ENCODE measurements at places on chromosomes 6 and 20.

- DNase-seq = no peak
Observed at GRCh38 chr6:40232698-40233097, 298.4 kb upstream of the MOCS1 start.

GRCh38 chr20:5471368-5471767, 154.6 kb upstream of the PROKR2 start:
- no peak for DNase-seq

DNA sequence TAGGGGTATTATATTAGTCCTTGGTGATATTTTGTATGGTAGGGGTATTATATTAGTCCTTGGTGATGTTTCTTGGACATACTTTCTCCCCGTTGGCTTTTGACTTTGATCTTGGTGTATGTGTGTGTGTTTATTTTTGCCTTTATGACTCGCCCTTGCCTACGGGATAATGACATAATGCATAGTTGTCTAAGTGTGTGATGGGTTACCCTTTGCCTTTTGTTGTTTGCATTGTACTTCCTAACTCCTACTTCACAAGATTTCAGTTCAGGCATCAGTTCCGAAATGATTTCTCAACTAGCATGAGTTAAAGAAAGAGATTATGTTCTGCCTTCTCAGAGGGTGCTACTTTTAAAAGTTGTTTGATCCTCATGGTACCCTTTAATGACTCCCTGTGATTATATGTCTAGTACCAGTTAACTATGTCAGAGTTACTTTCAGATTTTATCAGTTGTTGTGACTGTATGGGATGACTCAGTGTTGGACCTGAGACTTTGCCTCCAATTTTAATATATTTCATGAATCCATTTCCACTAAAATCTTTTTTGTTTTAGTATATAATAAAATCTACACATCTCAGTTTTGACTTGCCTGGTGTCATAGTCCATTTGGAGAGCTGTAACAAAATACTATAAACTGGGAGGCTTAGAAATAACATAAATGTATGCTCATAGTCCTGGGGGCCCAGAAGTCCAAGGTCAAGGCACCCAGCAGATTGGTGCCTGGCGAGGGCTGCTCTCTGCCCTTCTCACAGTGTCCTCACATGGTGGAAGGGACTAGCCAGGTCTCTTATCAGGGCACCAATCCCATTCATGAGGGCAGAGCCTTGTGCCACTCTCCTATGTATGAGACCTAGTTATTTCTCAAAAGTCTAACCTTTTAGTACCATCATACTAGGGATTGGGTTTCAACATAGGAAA, 34.1 kb downstream of the CDYL start:
- DNase-seq = no peak

- no peak for DNase-seq
Observed at GRCh38 chr6:128899341-128900050, 16.6 kb downstream of the LAMA2 start.

DNA sequence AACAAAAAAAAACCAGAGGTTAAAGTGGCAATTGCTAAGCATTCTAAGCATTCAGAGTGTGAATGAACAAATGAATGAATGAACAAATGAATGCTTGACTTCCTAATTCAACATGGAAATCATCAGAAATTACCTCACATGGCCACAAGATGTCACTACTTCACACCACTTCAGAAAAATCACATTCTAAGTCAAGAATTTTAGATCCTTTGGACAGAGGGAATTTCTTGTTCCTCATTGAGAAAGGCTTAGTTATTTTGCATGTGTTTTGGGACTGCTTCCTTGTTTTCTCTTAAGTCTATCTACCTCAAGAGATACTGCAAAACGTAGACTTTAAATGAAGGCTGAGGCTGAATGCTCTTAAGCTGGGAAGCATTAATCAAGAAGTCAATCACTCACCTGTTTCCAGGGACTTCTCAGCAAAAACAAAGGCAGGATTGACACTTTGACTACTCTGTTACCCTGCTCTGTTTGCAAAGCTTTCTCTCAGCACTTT, 120.2 kb downstream of the MBOAT1 start:
- DNase-seq = no peak

GRCh38 chr6:12602951-12603672, 113.5 kb upstream of the PHACTR1 start:
- DNase-seq = no peak

DNA sequence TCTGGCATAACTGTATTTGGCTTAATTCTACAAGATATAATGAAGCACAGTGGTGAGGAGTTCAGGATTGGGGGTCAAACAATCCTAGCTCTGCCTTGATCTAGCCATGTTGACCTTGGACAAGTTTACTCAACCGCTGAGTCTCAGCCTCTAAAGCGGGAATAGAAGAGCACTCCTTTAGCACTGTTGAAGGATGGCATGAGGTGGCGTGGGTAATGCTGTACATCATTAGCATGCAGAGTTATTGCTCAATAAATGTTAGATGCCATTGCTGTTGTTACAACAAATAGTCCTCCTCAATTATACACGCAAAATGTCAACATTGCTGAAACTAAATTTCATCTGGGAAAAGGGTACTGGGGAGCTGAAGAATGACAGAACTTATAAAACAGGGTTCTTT, 78.6 kb downstream of the KIF13A start:
- no peak for DNase-seq

GRCh38 chr6:30231067-30231466, 17.9 kb upstream of the TRIM26 start:
- no peak for DNase-seq

DNA sequence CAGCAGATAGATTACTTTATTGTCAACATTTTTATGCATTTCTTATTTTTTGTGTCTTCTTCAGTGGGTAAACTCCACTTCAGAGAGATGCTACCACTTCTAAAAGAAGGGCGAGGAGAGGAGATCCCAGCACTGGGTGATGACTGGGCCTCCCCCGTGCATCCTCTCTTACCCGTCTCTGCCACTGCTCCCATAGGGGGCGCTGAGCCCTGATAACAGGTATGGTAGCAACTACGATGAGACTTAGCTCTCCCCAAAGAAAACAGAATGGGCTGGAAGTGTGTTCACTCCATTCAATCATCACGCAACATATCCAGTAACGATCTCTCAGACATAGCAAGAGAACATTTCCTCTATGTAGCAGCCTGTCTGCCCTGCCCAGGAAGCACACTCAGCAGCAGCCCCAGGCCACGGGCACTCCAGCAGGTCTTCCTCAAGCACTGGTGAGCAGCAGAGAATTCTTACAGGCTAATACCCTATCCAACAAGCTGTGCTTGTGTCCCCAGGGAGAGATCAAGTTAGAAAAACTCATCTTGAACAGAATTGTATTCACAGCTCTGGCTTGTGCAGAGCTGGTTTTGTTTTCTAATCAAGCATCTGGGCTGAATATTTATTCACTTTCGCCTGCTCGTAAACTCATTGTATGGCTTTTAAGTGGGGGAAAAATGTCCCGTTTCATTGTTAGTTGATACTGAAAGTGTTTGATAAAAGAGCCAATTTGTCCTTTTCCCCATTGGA, 533.1 kb upstream of the CDH4 start:
- no peak for DNase-seq

DNA sequence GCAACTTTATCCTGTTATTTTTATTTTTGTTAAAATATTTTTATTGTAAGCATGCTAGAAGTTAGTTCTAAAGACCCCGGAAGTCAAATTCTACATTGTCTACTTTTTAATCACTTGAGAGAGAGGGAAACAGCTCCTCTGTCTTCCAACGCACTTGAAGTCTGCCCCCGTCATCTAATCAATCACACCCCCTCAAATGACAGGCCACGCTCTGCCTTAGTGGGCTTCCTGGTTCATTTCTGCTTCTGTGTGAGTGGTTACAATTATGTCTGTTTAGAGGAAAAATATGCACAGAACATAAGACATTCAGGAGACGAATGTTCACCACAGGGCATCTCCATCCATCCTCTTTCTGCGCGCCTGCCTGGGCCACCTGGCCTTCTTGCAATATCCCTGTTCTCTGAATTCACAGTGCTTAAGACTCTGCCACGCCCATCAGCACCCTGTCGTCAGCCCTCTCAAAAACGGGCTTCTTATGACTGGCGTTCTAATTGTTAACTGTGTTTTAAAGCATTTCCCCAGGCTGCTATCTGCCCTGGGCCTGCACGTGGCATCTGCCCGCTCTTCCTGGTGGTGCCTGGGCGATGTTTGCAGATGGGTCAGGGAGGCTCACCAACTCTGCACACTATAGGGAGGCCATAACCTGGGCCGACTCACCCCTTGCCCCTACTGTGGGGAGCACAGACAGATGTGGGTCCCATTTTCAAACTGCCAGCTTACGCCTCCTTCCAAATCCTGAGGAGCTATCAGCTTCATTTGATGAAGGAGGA, 15.4 kb downstream of the DACT2 start:
- no peak for DNase-seq

- DNase-seq = no peak
Observed at GRCh38 chr6:36818756-36819155, 20.5 kb downstream of the CPNE5 start.

- DNase-seq = no peak
Observed at GRCh38 chr6:121584586-121585369, 149.3 kb downstream of the GJA1 start.

- DNase-seq = no peak
Observed at GRCh38 chr20:60993433-60994044, 258.5 kb upstream of the CDH4 start.

- DNase-seq = no peak
Observed at GRCh38 chr6:21891080-21891479, 297.5 kb downstream of the SOX4 start.

GRCh38 chr20:35174458-35175216, 2.8 kb downstream of the PROCR start:
- no peak for DNase-seq

DNA sequence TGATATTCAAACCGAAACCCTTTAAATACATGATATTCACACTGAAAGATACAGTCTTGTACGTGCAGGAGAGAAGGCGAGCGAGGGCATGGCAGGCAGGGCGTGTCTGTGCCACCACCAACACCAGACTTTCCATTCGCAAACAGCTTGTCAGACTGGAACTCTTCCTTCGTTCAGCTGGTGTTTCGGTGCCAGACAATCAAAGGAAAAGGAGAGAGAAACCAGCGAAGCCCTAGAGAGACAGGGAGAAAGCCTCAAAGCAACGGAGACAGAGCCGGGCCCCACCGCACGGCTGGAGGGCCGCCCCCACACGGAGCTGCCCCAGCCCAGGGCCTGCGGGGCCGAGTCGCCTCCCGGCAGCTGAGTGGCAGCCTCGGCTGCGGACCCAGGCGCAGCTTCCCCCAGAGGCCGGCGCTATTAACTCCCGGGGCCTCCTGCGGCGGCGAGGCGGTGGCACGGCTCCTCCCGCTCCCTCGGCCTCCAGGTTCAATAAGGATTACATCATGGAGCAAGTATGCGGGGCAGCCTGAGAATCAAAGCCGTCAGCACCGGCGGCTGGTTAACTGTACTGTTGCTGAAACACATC, 32.1 kb upstream of the NR2E1 start:
- no peak for DNase-seq

DNA sequence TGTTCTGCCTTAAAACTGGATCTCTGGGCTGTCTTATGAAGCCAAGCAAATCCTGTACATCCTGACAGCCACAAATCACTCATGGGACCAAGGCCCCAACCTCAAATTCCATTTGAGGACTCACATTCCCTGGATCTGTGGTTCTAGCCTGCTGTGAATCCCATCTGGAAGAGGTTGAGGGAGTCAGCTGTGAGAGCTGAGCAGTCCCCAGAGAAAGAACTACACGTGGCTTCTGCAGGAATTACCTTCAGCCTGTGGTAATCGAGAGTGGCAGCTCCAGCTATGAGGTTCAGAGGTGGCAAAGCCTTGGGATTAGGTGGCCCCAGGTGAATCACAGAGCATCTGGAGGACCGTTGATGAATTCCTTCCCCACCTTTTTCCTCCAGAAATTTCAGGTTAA, 245.2 kb downstream of the SLC24A3 start:
- DNase-seq = no peak
